ENCODE measurements at places on chromosomes 2 and 18.

GRCh38 chr2:110958346-110959119 is 162.2 kb upstream of the BCL2L11 start:
- DNase-seq: no peak

DNA sequence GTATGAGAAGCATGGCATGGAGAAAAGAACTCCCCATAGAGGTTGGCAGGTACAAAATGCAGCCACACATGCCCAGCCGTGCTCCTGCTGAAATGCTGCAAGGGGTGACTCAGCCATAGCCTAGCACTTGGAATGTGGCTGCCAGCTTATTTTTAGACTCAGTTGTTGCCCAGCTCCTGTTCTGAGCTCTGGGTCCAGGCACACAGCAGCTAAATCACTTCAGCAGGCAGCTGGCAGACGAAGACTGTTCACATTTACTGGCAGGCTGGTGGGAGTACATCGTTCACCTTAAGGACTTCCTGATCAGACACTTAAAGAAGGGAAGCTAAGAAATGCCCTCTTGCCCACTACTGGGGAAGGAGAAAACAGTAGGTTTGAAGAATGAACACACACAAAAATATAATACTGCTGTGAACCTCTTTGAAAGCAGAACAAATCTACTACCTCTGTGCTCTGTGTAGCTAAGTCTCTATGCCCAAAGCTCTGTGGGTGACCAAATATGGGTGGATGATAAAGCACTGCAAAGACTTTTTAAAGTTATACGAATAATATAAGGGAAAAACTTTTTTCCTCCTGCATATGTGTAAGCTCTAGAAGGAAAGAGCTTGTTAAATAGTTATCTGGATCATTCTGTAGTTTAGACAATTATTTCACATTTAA is 146.1 kb downstream of the LNPK start:
- DNase-seq: no peak

DNA sequence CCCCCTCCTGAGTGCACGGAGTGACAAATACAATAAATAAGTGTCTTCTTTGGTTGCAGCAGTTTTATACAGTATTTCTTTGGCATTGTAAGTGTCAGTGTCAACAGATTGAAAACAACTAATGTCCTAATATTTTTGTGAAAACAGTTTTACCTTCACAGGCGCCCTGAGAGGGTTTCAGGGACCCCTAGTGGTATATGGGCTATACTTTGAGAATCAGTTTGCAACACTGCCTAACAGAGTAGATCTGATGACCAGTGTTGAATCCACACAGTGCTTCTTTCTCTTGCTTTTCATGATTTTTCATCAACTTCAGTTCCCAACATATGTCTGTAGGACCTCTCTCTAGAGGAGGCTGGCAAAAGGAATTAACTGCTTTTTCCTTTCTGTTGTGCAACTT is 162.2 kb downstream of the PRPF40A start:
- no peak for DNase-seq

DNA sequence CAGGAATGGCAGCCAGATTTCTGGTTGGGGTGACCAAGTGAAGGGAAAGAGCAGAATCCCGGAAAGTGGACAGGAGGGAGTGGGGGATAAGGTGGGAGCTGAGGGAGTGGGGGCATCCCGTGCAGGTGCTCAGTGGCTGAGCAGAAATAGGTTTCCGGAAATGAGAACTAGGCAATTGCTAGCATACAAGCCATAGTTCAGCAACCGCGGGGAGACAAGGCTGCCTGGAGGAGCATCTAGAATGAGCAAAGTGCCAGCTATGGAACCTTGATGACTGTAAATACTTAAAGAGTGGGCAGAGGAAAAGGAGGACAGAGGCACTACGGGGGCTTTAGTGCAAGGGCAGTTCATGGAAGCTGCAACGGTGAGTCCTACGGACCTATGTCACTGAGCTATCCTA is 220.2 kb downstream of the BCL11A start:
- no peak for DNase-seq

DNA sequence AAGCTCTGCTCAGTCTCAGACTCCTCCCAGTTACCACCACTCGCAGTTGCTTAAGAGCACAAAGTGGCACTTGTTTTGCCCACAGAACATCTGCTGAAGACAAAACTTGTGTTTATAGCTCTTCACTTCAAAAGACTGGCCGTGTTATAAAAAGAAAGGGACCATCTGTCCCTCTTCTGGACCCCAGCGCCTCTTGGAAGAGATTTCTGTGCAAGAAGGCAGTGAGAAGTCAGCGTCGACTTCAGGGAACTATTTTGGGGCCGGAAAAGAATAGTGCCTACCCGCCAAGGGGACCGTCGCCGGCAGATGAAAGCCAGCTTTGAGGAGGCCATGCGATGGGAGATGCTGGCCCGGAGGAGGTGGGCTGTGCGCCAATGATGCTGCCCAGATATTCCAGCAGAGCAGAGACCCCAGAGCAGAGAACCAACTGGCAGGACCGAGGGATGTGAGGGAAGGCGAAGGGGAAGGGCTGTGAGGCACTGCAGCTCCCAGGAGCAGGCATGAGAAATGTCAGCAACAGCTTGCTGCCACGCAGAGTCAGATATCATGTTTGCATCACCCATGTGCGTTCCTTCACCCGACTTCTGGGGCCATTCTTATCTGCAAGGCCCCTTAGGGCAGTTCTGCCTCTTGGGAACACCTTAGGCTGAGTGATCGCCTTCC is 270.9 kb downstream of the ATAD2B start:
- no peak for DNase-seq

DNA sequence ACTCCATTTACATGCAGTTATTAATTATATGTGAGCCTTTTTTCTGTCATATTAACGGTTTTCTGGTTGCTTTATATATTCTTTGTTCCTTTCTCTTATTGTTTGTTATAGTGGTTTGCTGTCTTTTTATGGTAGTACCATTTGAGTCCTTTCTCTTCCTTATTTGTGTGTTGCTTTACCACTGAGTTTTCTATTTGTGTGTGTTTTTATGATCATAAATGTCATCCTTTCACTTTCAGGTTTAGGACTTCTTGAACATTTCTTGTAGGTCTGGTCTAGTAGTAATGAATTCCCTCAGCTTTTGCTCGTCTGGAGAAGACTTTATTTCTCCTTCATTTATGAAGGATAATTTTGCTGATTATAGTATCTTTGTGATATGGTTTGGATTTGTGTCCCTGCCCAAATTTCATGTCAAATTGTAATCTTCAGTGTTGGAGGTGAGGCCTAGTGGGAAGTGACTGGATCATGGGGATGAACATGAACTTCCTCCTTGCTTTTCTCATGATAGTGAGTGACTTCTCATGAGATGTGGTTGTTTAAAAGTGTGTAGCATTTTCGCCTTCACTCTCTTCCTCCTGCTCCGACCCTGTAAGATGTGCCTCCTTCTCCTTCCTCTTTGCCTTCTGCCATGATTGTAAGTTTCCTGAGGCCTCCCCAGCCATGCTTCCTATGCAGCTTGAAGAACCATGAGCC is 11.5 kb downstream of the GCC2 start:
- no peak for DNase-seq
